ENCODE measurements at places on chromosomes 3 and 15. TPM values are rescaled to one million over a fixed set of nuclear protein-coding genes. Genes with fewer than 3 reads are reported as not detected.

The GABRG3 gene
- total RNA-seq = not detected

The SI gene
- not detected for total RNA-seq

The TMEM45A gene
- total RNA-seq = 99.8 TPM

The HES1 gene
- total RNA-seq = 92.6 TPM

The ATP13A5 gene
- not detected for total RNA-seq

The GRIP2 gene
- total RNA-seq = 1.6 TPM

The GOLGA6B gene
- not detected for total RNA-seq

Data from articular chondrocyte of knee joint (primary cell).